NCI-H1105 (cell line): ENCODE measurements at places on chromosomes 2 and 18.

DNA sequence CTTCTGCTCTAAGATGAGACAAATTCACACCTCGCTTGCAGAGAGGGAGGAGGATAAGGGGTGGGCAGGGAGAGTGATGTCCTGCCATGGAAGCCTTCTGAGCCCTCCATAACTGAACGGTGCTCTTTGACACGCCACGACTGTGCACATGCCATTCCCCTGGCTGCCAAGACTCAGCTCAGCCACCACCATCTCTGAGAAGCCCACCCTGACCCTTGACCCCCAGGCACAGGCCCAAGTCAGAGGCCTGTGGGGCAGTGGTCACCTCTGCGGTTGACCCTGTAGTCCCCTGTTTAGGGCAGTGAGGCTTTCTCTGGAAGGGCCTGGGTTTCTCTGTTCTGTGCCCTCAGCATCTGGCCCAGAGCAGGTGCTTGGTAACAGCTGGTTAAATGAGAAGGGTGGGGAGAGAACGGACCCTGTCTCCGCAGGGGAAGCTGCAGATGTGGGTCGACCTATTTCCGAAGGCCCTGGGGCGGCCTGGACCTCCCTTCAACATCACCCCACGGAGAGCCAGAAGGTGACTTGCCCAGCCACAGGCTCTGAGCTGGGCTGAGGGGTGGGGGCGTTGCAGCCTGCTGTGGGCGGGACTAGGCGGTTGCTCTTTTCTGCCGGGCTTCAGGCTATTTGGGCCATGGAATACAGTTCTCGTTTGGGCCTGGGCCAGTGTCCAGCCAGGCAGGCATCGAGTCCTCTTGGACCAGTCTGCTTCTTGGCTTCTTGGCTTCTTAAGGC is 215.1 kb downstream of the DYSF start:
- DNase-seq: no peak

DNA sequence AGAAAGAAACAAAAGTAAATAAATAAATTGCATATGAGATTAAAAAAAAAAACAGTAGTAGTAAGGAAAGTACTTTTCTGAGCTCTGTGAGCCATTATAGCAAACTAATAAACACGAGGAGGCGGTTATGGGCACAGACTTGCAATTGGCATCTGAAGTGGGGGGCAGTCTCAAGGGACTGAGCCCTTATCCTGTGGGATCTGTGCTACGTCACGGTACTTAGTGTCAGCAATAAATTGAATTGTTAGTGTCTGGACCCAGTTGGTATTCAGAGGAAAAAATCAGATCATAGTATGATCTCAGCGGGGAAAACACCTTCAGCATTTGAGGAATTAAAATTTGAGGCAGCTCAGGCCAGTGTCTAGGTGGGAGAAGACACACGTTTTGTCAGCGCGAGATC is 76.6 kb upstream of the TEX51 start:
- DNase-seq: no peak

DNA sequence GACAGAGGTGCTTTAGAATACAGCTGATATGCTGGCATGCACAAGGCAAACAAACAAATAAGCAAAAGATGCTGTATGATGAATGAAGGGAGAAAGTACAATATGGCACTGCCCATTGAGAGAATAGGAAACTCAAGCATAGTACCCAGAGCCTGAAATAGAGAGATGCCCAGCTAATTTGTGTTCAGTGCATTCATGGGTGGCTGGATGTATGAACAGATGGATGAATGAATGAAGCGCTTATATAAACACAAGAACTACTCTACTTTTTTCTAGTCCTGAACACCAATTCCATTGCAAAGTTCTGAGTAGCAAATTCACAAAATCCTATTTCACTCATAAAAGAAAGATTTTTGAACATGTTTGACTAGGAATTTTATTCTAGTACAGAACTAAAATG is 756.3 kb downstream of the SATB2 start:
- no peak for DNase-seq

- DNase-seq: no peak
Observed at GRCh38 chr18:50044402-50044801, 150.5 kb downstream of the MYO5B start.

DNA sequence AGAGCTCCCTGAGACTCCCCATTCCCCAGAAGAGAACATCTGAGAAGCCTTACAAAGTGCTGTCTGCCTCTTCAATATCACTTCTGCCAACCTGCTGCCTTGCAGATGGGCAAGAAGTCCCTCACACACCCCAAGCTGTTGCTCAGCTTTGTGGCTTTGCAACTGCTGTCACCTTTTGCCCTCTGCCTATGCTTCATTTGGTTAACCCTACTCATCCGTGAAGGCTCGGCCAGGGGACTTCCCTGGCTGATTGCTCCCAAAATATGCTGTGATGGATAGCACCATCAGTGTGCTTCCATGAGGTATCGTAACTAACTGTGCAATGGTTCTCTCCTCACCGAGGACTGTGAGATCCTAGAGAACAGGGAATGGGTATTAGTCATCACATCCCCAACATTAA is 88.9 kb upstream of the CYP1B1 start:
- no peak for DNase-seq

- no peak for DNase-seq
Observed at GRCh38 chr2:6657136-6657535, 208.6 kb downstream of the CMPK2 start.

DNA sequence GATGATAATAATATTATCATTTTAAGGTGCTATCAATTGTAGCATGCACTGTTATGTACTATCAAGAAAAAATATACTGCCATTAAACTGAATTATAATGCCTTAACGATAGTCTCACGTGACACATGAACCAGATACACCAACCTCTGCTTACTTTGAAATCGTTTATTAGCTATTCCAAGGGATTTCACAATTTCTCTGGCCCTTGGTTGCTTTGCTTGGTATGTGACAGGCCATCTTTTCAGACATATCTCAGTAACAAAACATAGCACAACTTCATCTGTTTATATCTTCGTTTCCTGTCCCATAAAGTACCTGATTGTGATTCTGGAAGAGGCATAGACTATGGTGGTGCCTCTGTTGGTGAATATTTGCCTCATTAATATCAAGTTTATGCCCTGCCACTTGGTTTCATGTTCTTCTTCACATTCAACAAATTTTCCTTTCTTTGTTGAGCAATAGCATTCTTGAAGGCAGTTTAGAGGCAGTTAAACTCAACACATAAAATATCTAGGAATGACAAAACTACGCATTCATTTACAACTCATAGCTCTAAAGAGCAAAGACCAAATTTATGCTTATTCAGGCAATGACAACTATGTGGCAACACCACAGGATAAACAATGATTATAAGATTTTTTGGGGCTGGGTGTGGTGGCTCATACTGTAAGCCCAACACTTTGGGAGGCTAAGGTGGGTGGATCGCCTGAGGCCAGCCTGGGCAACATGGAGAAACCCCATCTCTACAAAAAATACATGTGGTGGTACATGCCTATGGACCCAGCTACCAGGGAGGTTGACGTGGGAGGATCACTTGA is 84.3 kb downstream of the MCFD2 start:
- DNase-seq: no peak

GRCh38 chr2:162316590-162316989 is 1.9 kb downstream of the IFIH1 start:
- DNase-seq: no peak

DNA sequence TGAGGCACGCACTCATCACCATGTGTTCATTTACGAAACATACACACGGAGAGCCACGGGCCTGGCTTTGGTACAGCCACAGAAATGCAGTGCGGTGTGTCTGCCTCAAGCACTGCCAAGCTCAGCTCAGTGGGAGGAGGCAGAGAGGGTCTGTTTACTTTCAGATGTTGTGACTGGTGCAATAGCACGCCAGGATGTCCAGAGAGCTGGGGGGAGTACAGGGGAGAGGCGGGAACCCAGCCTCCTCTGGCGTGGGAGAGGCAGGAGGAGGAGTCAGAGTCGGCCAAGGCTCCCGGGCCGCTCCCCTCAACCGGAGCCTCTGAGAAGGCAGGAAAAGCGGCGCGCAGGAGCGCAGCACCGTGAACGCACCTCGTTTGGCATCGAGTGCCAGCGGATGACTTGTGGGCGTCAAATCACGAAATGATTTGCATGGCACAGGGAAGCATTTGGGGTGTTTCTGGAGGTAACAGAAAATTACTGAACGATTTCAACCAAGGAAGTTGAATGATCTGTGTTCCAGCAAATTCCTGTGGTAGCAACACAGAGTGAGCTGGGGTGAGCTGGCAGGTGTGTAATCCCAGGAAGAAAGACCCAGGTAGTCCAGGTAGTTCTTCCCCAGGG is 143.0 kb downstream of the ZNF516 start:
- DNase-seq: no peak

- no peak for DNase-seq
Observed at GRCh38 chr18:79524181-79525078, 128.7 kb downstream of the NFATC1 start.

DNA sequence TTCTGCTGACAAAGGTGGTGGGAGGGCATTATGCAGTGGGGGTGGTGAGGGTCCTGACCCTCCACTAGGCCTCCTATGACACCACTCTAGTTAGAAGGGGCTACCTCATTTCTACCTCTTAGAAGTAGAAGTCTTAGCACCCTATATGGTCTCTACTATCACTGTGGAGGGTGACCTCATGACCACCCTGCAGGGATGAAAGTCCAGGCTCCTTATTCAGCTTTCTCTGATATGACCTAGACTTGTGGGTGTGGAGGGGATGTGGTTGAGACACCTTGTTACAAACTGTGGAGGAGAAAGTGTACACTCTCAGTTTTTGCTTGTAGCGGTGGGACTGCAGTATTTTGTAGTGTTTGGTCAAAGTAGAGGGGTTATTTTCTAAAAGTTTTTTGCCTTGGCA is 18.6 kb downstream of the TMEM182 start:
- no peak for DNase-seq

DNA sequence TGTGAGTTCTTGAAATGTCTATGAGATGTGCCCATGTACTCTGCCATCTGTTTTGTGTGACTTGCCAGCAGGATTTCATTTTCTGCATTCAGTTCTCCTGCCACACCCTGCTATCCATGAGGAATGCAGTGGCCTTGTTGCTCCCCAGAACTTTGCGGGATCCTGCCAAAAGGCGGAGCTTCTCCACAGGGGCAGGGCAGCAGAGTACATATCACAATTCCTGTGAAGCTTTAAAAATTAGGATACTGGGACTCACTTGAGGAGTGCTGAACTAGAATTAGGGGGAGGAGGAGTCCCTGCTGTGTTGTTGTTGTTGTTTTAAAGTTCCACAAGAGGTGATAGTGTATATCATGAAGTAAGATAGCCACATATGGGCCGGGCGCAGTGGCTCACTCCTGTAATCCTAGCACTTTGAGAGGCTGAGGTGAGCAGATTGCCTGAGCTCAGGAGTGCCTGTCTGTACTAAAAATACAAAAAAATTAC is 76.4 kb downstream of the TANC1 start:
- no peak for DNase-seq

- no peak for DNase-seq
Observed at GRCh38 chr2:42185220-42185921, 16.2 kb downstream of the EML4 start.

- no peak for DNase-seq
Observed at GRCh38 chr2:88738271-88738670, 46.8 kb downstream of the RPIA start.

- DNase-seq: no peak
Observed at GRCh38 chr2:126222278-126222677, 433.7 kb upstream of the GYPC start.

GRCh38 chr18:9578306-9578705 is 36.1 kb downstream of the PPP4R1 start:
- no peak for DNase-seq

DNA sequence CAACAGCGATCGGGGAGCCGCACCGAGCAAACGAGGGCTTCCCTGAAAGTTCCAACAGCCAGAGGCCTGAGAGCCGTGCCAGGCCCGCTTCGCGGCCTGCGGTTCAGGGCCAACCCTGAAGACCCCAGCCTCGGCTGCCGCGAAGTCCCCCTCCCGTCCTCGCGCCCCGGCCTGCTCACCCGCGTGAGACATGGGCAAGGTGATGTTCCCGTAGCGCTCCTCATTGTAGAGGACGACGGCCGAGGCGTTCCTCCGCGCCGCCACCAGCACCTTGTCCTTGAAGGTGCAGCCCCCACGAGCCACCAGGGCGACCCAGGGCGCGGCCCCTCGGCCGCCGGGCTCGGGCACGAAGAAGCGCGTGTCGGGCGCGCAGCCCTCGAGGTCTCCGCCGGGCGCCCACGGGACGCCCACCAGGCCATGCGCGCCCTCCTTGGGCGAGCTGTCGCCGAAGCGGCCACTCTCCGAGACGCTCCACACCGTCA is 510 bp downstream of the RNF149 start:
- no peak for DNase-seq

DNA sequence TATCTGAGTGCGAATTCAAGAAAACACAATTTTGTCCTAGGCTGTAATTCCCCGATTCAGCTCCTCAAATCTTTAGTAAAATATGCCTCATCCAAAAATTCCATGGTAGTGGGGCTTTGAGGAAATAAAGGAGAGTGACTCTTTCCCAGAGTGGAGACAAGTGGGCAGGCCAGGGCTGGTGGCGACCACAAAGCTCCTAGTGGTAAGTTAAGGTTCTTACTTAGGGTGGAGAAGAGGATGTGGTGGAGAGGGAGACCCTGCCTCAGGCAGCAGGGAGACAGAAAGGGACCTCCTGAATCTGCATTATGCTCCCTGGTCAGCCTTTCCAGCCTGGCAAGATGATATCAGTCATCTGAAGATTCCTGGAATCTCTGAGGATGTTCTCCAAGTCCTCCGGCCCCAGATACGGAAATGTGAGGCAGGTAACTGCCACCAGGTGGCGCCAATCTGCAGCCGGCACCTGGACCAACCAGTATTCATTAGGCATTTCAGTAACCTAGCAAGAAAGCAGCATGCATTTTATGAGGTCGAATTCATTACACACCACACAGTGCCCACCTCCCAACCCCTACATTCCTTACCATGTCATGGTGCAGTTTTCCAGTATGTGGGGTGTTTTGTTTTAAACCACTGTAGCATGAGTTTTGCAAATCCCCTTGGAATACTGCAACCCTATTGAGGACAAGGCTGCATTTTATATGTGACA is 106.4 kb downstream of the POLE4 start:
- no peak for DNase-seq

DNA sequence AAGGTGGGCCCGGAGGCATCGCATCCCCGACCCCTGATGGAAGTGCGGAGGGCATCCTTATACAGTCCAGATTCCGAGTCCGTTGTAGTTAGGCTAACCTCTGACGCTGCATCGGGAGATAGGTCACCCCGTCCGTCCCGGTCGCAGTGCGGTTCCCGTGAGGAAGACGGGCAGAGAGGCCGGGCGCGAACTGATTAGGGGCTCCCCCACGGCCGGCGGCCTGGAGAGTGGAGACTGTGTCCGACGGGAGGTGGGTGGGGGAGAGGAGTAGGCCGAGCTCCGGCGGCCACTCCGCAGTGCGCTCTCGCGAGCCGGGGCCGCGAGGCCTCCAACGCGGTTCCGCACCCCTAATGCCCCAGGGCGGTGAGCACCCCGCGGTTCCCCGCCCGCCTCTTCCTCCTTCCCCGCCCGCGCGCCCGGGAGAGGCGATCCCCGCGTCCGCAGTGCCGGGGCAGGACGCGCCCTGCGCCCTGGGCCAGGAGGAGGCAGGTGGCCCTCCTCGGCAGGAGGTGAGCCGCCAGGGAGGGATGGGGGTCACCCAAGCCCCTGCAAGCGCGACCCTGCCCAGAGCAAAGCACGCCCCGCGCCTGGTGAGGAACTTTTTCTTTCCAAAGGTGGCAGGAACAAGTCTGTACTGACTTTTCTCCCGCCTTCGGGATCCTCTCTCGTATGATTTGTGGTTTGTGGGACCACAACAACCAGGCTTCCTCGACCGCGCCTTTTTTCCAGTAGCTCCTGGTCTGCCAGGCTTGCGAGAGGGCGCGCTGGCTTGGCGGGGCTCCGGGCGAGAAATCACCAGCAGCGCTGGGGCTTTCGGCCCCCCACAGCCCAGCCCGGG is 1.4 kb upstream of the SP5 start:
- no peak for DNase-seq

- no peak for DNase-seq
Observed at GRCh38 chr2:161424891-161425727, 9.0 kb downstream of the TBR1 start.

GRCh38 chr2:5725794-5726463 is 33.7 kb downstream of the SOX11 start:
- DNase-seq: no peak
